Osteocyte (in vitro differentiated cells): ENCODE measurements at places on chromosomes 3 and 15. TPM values are rescaled to one million over a fixed set of nuclear protein-coding genes. Genes with fewer than 3 reads are reported as not detected.

- no peak for DNase-seq
These were observed 407.0 kb downstream of the GAP43 start for GRCh38 chr3:116030131-116030850.

DNA sequence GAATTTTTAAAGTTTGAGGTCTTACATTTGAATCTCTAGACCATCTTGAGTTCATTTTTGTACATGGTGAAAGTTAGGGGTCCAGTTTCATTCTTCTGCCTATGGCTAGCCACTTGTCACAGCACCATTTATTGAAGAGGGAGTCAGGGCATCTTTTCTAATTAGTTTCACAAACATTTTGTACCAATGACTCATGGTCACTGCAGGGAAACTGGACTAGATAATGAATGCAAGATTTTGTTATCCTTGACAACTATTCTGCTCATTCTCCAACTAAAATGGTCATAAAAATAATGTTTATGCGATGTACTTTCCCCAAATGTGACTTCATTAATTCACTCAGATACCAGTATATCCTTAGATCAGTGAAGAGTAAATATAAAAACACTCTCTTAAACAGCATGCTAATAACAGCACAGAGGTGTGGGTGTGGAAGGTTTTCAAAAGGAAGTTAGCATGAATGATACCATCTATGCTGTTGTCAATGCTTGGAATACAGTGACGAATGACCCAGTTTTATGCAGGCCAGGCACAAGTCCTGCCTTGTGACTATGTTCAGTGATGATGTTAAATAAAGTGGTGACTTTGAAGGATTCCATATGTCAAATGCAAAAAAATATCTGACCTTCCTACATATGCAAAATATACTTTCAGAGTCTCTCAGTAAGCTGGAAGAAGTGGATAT lies 314.9 kb upstream of the TMCO5A start:
- no peak for DNase-seq

DNA sequence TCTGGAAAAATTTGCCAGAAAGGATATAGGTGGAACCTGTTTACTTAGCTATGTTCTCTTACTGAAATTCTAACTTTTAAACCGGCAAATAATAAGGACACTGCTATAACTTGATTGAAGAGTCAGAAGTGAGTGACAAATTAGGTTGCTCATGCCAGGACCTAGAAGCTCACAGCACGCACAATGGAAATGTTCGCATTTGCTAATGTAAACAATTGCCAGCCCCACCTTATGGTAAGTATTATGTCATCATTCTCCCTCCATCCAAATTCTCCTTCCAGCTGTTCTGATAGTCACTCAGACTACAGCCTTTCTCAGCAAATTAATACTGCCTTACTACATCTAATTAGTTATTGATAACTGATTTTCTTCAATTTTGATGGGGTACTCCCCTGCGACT lies 4.8 kb upstream of the STXBP5L start:
- DNase-seq, result no peak

DNA sequence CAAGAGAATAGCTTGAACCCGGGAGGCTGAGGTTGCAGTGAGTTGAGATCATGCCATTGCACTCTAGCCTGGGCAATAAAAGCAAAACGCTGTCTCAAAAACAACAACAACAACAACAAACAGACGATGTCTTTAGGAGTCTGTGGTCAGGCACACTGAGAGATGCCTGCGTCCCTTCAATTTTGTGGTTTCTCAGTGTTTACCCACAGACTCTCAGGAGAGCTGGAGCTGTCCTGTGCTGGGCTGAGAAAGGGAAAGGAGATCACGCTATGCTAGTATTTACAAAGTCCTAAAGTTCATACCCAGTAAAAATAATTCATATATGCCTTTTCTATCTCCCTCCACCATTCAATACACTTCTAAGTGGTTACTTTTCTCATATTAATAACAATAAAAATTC lies 6.3 kb downstream of the LAMP3 start:
- no peak for DNase-seq

PPP1R14D gene
- total RNA-seq, result not detected in 2 replicates

CCDC80 gene
- total RNA-seq, result 1,760 and 1,947 TPM in 2 replicates

PRICKLE2 gene
- total RNA-seq, result 24.7 and 25.2 TPM in 2 replicates

DNA sequence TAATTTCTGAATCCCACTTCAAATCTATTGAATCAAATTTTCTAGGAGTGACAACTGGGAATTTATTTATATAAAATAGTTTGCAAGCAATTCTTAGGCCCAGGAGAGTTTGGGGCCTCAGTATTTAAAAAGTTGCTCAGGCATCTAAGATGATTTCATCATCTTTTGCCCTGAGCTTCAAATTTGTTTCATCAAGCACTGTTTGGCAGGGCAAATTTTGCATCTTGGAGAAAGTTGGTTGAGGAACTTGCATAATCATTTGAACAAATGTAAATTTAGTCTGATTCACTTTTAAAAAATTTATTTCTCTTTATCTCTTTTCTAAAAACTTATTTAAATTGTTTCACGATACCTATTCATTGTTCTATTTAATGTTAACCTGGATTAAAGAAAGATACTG lies 702.8 kb downstream of the SI start:
- DNase-seq, result no peak

GRCh38 chr3:194767446-194768207 lies 81.9 kb downstream of the FAM43A start:
- DNase-seq, result no peak

SATB1 gene
- 10.6 and 12.4 TPM in 2 replicates for total RNA-seq

DNA sequence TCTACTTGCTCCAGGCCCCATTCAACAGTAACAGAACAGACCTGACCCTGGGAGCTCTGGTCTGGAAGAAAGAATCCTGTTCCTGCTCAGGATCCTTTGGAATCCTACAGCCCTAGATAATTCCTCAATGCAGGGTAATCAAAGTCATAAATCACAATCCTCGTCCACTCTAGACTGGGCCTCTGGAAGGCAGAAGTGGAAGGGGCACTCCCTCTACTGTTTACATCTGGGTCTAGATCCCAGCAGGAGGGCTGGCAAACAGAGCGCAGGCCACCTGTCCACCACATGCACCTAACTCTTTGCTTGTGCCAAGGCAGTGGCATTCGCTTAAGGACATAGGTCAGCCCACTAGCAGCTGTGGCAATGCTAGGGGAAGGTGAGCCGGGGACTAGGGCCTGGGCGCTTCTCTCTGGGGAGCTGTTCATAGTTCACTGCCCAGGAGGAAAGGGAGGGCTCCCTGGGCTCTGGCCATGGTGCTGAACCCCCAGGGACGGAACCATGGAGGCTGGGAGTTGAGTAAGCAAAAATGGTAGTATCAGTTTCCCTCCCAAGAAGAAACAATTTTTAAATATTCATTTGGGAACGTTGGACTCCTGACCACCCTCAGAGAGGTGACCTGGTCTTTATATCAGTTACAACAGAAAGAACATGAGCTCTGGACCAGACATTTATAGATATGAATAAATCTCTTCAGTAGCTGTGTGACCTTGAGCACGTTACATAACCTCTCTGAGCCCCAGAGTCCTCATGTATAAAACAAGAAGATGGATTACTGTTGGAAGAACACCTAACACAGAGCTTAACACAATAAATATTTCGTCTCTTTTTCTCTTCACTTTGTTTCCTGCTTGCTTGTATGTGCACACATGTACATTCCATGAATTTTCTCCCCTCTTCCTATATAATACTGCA lies 90.2 kb downstream of the NTRK3 start:
- no peak for DNase-seq
